ENCODE measurements at places on chromosomes 2 and 18.

DNA sequence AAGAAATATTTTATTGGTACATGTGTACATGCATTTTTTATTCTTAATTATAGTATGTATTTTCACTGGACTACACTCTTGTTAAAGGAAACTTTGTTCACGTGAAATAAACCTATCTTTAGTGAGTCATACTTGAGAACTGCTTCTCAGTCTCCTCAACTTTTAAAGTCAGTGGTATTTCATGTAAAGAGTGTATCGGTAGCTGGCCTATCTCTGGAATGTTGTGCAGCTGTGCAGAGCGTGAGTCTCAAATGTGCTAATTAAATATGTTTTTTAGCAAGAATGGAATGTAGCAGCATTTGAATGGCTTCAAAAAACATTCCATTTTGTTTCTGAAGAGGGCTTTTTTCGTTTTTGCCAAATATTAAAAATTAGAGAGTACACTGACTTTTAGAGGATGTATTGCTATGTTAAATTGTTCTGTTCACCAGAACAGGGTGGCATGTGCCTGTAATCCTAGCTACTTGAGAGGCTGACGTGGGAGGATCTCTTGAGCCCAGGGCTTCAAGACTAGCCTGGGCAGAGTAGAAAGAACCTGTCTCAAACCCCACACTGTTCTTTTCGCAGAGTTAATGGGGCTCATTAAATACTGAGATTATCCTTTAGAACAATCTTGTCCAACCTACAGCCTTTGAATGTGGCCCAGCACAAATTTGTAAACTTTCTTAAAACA, 14.3 kb downstream of the SPTBN1 start:
- no peak for DNase-seq

DNA sequence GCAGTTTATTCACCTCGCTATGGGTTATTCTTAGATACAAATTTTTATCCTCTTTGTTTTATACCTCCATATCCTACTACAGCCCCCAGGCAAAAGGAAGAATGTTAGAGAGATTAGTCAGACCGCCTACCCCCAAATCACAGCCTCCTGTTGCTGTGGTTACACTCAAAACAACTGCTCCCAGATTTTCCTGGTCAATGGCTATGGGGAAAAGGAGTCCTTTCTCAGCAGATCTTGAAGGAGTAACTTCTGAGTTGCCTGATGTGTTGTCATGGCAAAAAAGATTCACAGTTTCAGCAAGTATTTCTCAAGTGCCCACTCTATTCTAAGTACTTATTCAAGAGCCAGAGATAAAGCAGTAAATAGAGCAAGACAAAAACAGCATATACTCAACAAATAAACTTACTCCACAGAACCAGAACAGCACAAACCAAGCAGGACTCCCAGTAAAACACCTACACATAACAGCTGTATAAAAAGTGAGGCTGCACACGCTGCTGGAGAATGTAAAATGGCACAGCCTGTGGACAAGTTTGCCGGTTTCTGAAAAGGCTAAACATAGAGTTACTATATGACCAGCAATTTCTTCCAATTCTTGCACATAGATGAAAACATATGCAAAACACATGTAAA, 104.8 kb downstream of the NOL10 start:
- DNase-seq, result no peak

- DNase-seq, result no peak
Observed at GRCh38 chr2:176383836-176384442, 114.7 kb downstream of the MTX2 start.

DNA sequence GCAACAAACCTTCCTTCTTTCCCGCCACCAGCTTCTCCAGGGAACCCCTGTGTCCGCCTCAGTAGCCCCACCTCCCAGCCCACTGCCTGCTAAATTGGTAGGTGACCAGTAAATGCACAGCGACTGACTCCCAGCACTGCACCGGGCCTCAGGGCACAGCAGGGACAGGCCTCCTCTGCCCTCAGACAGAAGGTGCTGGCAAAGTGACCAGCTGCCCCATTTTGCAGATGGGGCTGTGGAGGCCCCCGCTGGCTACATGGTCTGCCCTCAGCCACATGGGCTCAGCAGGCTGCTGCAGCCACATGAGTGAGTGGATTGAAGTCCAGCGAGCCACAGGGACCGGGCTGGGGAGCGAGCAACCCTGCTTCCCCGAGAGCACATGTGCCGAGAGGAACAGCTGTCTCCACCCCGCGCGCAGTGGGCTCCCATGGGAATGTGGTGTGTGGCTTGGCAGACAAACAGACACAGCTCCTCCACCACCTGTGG, 7.8 kb upstream of the NPPC start:
- no peak for DNase-seq

DNA sequence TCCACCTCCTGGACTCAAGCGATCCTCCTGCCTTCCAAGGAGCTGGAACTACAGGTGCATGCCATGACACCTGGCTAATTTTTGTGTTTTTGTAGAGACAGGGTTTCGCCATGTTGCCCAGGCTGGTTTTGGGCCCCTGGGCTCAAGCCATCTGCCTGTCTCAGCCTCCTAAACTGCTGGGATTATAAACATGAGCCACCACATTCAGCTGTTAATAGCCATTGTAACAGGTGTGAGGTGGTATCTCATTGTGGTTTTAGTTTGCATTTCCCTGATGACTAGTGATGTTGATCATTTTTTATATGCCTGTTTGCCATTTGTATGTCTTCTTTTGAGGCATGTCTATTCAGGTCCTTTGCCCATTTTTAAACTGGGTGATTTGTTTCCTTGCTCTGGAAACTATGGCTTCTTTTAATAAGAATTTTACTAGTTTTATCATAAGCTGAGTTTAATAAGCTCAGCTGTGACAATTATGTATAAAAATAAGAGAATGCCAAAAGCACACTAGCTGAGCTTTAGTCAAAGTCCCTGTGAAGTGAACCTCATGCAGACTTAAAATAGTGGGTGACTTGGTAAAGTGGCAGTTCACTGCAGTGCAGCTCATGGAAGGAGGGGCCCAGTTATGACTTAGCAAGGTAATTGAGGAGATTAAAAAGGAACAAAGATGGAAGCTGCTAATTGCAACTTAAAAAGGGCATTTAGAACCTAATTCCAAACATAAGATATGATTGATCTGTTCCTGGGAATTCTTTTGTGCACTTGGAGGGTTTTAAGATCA, 465.1 kb downstream of the TGIF1 start:
- DNase-seq, result no peak

GRCh38 chr18:32712860-32713259, 60.0 kb downstream of the KLHL14 start:
- no peak for DNase-seq

- no peak for DNase-seq
Observed at GRCh38 chr2:57878866-57879210, 167.8 kb upstream of the VRK2 start.

GRCh38 chr2:188444106-188444835, 152.6 kb downstream of the GULP1 start:
- DNase-seq, result no peak

DNA sequence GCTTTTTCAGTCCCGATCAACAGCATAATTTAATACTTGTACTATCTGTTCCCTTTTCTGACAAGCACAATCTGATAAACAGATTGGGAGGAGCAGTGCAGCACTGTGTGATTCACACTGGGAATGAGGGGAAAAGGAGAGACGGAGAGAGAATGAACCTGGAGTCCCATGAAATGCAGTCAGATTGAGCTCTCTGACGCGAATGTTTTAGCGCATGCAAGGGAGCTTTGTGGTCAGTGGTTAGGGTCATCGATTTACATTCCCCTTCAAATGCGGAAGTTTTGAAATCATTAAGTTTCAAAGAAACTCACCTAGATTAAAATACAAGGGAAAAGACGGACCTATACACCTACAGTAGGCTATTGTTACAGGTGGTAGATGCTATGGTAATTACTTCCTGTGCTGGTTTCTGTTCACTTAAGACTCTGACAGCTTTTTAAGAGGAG, 99.6 kb downstream of the KCTD1 start:
- DNase-seq, result no peak

Data from stimulated activated CD8-positive, alpha-beta memory T cell treated with anti-CD3 and anti-CD28 coated beads, Interleukin-7, amount 100 ng/mL, for 1 hour (primary cell).